NB4 (cell line): ENCODE measurements at places on chromosomes 7 and 10.

GRCh38 chr7:138431517-138431916, 28.5 kb upstream of the TRIM24 start:
- DNase-seq, result no peak

DNA sequence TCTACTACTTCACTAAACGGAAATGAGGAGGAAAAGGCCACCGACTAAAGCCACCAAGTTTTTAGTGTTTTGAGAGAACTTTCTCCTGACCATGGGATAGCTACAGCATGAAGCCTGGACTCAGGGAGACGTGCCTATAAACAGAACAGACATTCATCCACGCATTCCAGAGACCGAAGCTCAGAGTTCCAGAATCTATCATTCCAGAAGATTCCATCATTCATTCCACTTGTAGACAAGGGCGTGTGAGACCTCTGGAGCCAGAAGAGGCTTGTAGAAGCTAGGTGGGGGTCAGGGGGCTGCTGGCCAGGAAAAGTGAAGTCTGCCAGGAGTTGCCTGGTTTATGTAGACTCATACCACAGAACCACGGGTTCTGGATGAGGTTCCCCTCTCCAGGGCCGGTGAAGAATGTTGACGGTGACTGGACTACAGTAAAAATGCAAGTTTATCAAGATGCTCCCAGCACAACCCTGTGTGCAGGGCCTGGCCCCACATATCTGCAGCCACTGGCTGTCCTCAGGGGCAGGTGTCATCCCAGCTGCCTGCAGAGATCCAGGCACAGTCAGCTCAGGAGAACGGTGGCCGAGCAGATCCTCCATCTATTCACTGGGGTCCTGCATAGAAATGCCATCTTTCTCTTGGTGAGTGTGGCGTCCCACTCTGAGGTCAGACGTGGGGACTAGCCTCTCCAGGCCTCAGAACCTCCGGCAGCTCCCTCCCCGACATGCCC, 215.7 kb downstream of the USP6NL start:
- DNase-seq, result no peak

- no peak for DNase-seq
Measured at GRCh38 chr10:10975647-10976046, 42.0 kb upstream of the CELF2 start.

DNA sequence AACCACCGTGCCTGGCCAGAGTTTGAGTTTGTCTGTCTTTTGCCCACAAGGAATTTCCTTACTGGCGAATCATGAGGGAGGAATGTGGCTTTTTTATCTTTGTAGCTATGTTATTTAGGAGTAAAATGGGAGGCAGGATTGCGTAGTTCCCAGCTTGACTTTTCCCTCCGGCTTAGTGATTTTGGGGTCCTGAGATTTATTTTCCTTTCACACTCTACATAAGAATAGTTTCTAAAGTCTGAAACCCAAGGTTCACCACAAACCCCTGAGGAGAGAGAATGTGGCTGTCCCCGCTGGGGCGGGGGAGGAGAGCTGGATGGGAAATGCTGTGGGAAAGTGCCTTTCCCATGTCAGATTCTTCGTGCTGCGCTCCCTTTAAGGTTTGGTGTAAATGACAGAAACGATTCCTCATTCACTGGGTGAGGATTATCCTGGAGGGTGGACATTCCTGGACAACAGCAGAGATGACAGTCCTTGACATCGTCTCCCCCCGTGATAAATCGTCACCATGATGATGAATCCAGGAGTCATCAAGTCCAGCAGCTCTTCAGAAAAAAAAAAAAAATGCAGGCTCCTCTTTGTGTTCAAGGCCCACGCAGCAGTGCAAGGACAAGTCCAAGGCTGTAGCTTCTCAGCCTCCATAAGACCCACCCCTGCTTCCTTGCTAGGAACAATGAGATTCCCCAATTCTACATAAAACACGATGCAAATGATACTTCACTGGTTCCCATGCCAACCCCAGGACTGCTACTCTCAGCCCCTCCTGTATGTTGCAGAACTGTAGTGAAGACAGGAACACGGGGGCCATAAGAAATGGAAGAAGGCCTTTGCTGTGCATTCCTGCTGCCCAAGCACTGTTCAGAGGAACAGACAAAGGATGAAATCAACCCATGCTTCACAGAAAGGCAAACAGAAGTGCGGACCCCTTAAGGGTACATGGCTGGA, 233.1 kb downstream of the CCDC3 start:
- no peak for DNase-seq

DNA sequence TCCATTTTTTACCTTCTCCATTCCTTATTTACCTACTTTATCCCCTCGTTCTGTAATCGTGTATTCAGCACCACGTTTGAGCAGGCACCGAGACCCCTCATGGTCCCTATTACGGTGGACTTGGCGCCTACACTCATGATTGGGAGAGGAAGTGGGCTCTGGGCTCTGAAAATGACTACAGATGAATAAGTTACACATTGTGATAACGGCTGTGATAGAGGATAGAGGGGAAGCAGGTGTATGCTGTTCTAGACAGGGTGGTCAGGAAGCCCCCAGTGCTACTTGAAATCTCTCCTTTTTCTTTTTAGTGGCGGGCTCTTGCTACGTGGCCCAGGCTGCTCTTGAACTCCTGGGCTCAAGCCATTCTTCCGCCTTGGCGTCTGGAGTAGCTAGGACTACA, 59.8 kb downstream of the CAMK1D start:
- DNase-seq, result no peak

- DNase-seq, result peak; percentile 16
Measured at GRCh38 chr10:91247360-91248111, 27.1 kb downstream of the PCGF5 start.

DNA sequence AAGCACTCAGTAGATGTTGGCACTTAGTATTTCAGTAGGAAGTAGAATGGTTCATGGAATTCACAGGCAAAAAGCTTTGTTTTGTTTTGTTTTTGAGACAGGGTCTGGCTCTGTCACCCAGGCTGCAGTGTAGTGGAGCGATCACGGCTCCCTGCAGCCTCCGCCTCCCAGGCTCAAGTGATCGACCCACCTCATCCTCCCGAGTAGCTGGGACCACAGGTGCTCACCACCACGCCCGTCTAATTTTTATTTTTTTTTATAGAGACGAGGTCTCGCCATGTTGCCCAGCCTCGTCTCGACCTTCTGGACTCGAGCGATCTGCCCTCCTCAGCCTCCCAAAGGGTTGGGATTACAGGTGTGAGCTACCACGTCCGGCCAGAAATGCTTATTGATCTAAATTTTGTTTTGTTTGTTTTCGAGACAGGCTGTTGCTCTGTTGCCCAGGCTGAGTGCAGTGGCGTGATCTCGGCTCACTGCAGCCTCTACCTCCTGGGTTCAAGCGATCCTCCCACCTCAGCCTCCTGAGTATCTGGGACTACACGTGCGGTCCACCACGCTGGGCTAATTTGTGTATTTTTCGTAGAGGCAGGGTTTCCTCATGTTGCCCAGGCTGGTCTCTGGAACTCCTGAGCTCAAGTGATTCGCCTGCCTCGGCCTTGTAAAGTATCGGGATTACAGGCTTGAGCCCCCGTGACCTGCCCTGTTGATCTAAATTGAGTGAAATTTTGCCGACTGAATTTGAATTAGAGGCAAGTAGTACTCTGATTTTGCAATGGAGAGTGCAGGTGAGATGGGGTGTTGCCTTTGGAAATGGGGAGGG, 1.7 kb downstream of the GLRX3 start:
- DNase-seq, result no peak

GRCh38 chr7:3007696-3008095, 36.0 kb downstream of the CARD11 start:
- DNase-seq, result no peak

DNA sequence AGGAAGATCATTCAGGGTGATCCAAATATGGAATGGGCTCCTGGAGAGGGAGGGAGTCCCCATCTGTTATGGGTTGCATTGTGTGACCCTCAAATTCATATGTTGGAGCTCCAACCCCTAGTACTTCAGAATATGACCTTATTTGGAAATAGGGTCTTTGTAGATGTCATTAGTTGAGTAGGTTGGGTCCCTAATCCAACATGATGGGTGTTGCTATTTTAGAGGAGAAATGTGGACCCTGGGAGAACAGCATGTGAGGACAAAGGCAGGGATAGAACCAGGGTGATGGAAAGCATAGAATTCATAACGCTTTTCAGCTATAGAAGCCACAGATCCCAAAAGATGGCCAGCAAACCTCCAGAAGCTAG, 91.5 kb upstream of the SMNDC1 start:
- no peak for DNase-seq

- DNase-seq, result no peak
Measured at GRCh38 chr7:12689451-12689850, 2.0 kb downstream of the ARL4A start.

- DNase-seq, result peak; percentile 83
Measured at GRCh38 chr7:4479367-4480039, 202.6 kb upstream of the FOXK1 start.
